Stimulated activated CD8-positive, alpha-beta memory T cell treated with anti-CD3 and anti-CD28 coated beads, Interleukin-4, amount 100 ng/mL, for 1 hour (primary cell): ENCODE measurements at places on chromosomes 1 and 21.

GRCh38 chr1:111448482-111448917, 556 bp downstream of the WDR77 start:
- DNase-seq = no peak

GRCh38 chr1:58155418-58156123, 391.0 kb downstream of the OMA1 start:
- DNase-seq = no peak

GRCh38 chr1:1665815-1666251, 7.0 kb upstream of the CDK11B start:
- no peak for DNase-seq

GRCh38 chr1:24191860-24192259, 4.8 kb upstream of the IFNLR1 start:
- no peak for DNase-seq

GRCh38 chr21:41425954-41426675, at the start of gene MX1:
Gene MX1, plus strand, starts transcription at chr21:41426239. Its CDS starts 5,832 bp downstream, at chr21:41432071.
- peak; percentile 93 for DNase-seq

GRCh38 chr1:202625416-202626360, 84.6 kb downstream of the SYT2 start:
- peak; percentile 19 for DNase-seq

GRCh38 chr1:232459826-232460225, 170.1 kb downstream of the SIPA1L2 start:
- DNase-seq = no peak

- DNase-seq = no peak
Observed at GRCh38 chr1:160308451-160309184, 23.7 kb upstream of the PEX19 start.

- DNase-seq = no peak
Observed at GRCh38 chr1:46545784-46546183, 5.7 kb downstream of the KNCN start.
